Omental fat pad (tissue), 4 donors: ENCODE measurements at places on chromosomes 1 and 21.
A peak's percentile ranks its signal among the peaks of the same experiment; 100 is the strongest.

- DNase-seq = no peak
Measured at GRCh38 chr1:110811529-110811928, 61.4 kb upstream of the CD53 start.

GRCh38 chr1:73901738-73902137 is 296.2 kb downstream of the LRRIQ3 start:
- no peak for DNase-seq

DNA sequence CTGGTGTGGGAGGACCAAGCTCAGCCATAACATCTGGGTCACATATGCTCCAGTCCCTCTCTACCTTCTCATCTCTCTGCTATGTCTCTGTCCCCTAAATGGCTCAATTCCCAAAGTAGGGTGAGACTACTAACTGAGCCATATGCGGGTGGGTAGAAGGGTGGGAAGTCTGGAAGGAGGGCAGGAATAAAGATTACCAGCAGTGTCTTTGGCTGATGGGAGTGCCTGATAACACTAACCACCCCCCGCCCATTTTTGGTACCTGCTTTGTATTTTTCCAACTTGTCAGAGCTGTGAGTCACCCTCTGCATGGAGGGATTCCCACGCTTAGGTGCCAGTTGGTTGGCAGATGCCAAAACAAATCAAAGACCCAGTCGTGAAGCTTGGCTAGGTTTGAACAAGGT is 14.9 kb upstream of the SSBP3 start:
- DNase-seq = no peak

DNA sequence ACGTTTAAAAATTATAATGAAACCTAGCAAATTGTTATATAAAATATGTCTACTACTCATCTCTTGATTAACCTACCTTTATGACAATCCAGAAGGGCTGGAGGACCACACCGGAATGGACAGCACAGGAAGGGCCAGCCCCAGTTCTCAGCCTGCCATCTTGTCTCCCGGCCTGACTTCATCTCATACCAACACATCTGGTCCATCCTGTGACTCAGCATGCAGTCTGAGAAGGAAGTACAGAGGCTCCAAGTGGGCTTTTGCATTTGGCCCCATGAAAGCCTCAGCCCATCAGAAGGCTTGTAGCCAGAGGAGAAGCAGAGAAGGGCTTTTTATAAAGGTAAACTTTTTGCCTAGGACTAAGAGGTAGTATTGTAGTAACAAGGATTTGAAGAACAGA is 436.6 kb downstream of the MRPL39 start:
- DNase-seq = no peak

DNA sequence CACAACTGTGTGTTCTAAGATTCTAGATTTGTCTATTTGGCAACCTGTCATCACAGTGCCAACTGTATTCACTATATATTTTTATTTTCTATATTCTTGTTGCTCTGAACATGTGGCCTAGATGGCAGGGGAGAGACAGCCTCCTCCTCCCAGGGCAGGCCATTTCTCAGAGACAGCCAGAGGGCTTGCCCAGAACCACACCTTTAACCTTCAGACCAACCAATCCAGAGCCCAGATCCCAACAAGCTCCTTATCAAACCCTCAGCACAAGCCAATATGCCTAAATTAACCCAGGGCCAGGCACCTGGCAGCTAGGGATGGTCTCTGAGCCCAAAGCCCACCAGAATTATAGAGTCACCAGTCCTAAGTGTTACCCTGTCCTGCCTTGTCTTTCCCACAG is 19.3 kb downstream of the TRIM11 start:
- no peak for DNase-seq

- DNase-seq = no peak
Measured at GRCh38 chr21:34743831-34744230, 75.0 kb downstream of the CLIC6 start.

GRCh38 chr1:224252479-224252878 is 69.4 kb downstream of the DEGS1 start:
- no peak for DNase-seq

- DNase-seq = no peak
Measured at GRCh38 chr21:33228455-33228854, 1.3 kb upstream of the IFNAR2 start.

DNA sequence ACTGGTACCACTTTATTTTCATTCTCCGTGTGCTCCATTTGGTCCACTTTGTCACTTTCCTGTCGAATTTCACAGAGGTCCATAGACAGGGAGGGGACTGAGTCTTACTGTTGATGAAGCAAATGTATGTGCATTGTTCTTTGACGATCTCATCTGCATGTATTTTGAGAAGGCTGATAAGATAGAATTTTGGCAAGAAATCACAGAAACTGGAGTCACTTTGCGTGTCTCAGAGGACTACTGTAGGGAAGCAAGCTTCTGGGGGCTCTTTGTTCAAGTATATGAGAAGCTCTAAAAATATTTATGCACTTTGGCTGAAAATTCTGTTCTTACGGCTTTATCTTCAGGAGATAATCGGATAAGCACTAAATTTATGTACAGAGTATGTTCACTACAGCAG is 78.1 kb downstream of the PCBP3 start:
- DNase-seq = no peak

GRCh38 chr1:7218210-7218832 is 433.1 kb downstream of the CAMTA1 start:
- no peak for DNase-seq

GRCh38 chr1:2953688-2954285 is 67.5 kb upstream of the ACTRT2 start:
- no peak for DNase-seq

DNA sequence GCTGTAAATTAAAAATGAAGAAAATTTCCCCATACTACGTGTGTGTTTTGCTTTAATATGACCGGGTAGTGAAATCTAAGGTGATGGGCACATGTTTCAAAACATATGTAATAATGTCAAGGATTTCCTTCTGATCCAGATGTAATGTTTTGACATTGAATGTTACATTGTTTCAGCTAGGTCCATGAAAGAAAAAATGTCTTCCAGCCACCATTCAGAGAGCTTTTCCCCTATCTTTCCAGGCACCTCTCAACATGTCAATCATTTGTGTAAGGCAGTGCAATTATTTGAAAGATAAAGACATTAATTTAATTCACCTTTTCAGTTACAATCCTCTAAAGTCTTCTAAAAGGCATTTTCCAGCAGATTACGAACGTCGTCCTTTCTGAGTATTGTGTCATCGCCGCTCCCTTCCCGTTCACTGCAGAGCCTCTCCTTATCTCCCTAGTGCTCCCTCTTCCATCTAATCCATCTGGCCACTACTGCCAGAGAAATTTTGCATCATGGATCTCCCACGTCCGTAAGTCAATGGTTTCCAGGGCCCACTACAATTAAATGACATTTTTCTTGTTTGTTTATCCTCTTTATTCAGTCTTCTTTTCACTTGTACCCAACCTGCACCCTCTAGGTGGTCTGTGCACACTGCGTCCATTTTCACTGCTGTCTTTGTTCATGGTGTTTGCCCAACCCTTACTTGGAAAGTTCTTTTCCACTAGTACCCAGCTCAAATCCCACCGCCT is 1.3 kb upstream of the VAMP3 start:
- no peak for DNase-seq

DNA sequence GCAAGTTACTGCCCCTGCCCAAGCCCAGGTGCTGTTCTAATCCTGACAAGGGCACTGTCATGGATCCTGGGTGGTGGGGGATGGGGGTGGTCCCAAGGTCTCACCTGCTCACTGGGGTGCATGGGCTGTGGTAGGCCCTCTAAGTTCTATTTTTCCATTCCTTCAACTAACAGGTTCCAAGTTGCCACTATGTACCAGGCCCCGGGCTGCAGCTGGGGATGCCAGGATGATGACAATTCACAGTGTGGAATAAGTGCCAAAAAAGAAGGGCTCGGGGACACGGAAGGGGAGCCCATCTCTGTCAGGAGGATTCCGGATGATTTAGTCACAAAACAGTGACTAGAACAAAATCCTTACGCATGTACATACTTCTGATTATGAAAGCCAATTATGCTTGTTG is 76.0 kb downstream of the STUM start:
- no peak for DNase-seq

- no peak for DNase-seq
Measured at GRCh38 chr21:19713313-19713712, 1284.9 kb upstream of the NCAM2 start.

- no peak for DNase-seq
Measured at GRCh38 chr1:51342591-51343206, 12.3 kb upstream of the TTC39A start.

DNA sequence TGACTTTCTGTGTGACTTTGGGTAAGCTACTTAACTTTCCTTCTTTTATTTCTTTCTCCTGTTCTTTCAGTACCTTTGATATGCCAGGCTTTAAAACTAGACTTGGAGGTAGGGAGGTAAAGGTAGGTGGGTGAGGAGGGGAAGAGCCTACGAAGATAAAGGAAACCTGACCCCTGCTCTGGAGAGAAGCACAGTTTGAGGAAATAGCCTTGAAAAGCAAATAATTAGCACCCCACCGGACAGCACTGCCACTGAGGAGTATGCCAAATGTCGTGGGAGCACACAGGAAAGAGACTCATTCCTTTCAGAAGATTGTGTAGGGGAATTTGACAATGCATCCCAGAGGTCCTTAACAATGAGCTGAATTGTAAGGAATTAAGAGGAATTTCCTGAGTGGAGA is 65.2 kb upstream of the SPAG17 start:
- no peak for DNase-seq

- peak; percentile 48 for DNase-seq
Measured at GRCh38 chr1:30707412-30708360, 15.7 kb downstream of the MATN1 start.

DNA sequence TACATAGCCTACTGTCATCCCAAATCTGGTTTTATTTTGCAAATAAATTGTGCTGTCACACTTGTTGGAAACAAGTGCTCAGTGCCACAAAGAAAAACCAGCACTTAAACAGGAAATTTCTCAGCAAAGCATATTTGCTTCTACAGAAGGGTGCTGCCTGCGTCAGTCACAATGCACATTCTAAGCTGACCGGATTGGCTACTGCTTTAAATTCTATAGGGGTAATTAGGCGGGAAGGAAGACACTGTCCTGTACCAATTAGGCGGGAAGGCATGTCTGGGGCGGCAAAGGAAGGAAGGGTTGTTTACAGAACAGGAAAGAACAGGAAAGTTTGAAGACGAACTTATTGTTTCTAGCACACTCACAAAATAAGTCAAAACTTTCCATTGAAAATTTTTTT is 2.8 kb downstream of the IFI16 start:
- no peak for DNase-seq

DNA sequence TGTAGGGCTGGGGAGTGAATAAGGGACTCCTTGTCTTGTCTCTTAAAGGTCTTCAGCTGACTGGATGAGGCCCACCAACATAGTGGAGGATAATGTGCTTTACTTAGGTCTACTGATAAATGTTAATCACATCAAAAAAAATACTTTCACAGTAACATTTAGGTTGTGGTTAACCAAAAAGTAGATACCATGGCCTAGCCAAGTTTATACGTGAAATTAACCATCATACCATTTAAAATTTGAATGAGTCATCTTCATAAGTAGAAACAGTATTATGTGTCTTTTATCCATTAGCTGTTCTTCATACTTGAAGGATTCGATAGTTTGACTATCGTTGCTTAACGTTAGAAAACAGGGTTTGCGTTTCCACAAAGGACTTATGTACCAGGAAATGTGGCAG is 80.9 kb downstream of the MTR start:
- no peak for DNase-seq

GRCh38 chr21:22885079-22885478 is 1886.9 kb downstream of the NCAM2 start:
- DNase-seq = no peak

GRCh38 chr1:217067642-217068041 is 344.4 kb upstream of the ESRRG start:
- no peak for DNase-seq

GRCh38 chr1:97145321-97145956 is 423.9 kb downstream of the PTBP2 start:
- DNase-seq = no peak

DNA sequence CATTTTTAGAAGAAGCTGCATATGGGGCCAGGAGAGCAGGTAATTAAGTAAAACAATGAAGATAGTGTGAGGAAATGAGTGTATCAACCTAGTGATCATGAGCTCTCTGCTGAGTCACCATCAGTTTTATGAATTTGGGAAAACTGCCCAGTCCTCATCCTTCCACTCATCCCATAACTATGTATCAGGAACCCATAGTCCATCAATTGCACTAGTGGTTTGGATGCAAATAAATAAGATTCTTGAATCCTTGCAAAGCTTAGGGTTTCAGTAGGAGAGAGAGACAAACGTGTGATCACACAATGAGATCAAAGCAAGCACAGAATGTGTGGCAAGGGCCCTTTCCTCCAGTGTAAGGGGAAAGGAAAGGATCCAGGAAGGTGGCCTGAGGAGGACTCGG is 145.6 kb downstream of the ZZZ3 start:
- DNase-seq = no peak

GRCh38 chr1:16111771-16112595 is 38.5 kb upstream of the FAM131C start:
- DNase-seq = no peak

DNA sequence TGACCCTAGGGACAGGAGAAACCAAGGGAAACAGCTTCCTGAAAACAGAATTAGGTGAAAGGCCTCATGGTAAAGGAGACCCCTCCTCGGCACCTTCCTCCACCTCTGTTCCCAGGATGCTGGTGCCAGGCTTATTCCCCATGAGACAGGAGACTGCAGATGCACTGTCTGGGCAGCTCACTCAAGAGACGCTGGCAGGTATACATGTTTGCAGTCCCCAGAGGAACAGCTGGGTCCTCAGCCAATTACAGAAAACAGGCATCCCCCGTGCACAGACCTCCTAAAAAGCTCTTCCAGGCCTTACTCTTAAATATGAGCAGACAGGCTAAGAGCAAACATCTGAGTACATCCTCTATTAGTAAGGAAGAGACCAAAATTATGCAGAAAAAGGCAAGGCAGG is 6.5 kb downstream of the CCSAP start:
- no peak for DNase-seq

DNA sequence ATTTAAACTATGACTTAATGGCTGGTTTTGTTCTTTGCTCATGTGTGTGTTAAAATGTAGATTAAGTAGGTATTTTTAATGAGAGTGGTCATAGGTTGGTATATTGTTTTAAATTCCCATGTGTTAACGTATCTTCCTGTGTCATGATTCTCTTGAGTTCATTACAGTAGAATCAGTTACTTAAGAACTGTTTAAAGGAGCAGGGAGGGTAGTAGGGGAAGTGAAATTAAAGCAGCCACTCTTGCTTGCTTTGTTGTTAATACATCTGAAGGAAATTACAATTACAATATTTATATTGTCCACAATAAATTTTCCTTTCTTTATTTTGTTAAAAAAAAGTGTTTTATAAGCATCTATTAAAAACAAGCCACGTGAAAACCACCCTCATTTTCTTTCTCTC is 119.2 kb upstream of the KIAA1614 start:
- DNase-seq = no peak
